ENCODE measurements at places on chromosomes 12 and 14. TPM values are rescaled to one million over a fixed set of nuclear protein-coding genes. Genes with fewer than 3 reads are reported as not detected.

DNA sequence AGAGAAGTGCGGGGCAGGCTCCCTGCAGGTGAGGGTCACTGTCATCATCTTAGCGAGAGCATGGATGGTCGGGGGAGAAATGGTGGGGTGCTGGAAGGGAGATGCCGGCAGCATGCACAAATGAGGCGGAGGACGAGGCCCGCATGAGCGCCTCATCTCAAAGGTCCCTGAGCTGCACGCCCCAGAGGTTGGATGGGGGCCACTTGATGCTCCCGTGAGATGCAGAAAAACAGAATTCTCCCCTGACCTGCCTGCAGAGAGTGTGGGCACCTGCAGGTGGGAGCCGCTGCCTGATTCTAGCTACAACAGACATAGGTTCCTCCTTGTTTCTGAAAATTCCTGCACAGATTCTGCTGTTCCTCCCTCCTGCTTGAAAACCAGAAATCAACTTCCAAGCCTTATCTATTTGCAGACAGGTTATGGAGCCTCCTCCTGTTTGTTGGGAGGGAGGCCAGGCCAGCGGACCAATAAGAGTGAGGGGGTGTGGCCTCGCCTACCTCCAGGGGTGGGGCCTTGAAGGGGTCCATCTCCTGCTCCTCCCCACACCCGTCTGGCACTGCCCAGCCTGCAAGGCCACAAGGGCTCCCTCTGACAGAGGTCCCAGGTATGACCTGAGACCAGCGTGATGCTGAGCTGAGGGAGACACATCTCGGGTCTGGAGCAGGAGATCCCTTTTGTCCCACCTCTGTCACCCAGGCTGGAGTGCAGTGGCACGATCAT is 67.2 kb downstream of the KDM2B start:
- DNase-seq: no peak

- no peak for DNase-seq
Measured at GRCh38 chr12:56255671-56256070, 2.5 kb downstream of the ANKRD52 start.

- no peak for DNase-seq
Measured at GRCh38 chr14:79186523-79186922, 1016.4 kb downstream of the NRXN3 start.

DNA sequence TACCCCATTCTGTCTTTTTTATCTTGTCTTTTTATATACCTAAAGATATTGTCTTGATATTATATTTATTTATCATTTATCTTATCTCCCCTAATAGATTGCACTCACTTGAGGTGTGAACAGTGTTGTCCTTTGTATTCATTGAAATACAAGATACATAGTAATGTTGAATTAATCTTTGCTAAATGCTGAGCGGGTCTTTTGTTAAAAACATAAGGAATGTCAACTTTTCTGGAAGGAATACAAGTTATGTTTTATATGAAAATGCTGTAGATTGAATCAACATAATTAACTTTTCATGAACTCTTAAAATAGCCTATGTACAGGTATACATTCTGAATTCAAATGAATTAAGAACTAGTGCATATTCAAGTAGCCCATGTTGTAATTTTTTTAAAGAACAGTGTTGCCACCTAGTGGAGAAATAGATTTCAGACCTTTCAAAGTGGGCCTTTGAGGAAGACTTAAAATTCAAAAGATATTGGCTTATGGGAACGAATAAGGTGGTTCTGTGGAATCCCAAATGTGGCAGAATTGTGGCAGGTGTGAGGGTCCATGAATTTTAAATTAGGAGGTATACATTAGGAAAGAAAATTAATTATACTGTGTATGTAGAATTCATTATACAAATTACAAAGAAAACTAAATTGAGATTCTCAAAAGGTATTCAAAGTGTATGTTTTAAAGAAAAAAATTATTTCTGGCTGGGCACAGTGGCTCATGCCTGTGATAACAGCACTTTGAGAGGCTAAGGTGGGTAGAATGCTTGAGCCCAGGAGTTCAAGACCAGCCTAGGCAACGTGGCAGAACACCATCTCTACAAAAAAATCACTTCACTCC is 19.1 kb downstream of the BBOF1 start:
- DNase-seq: no peak

OAS1 gene
- 21.4 TPM for total RNA-seq

- DNase-seq: no peak
Measured at GRCh38 chr14:35402323-35403113, 2.0 kb downstream of the NFKBIA start.

- no peak for DNase-seq
Measured at GRCh38 chr12:5807514-5808219, 137.4 kb downstream of the ANO2 start.

DNA sequence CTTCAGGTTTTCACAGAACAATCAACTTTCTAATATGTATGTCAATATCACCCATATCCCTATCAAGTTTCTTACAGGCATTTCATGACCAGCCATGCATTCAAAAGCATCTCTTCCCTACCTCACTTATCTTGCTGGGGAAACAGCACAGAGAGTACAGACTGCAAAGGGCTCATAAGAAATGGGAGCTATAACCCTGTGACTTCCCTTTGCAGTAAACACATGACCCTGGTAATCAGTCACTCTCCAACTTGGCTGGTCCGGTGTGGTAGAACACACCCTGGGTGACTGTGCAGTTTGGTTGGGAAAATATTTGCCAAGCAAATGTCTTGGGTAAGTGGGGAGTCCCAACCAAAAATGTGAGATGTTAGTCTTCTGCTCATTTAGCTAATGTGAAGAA is 49.4 kb upstream of the TMCC3 start:
- DNase-seq: no peak

ESYT1 gene
- total RNA-seq: 132 TPM
